Epithelial cell of esophagus (primary cell): ENCODE measurements at places on chromosomes 3 and 15.

- peak; percentile 59 for DNase-seq
These were observed 6.5 kb upstream of the TBC1D23 start for GRCh38 chr3:100254168-100254777.

GRCh38 chr3:30733209-30733608 lies 126.8 kb downstream of the TGFBR2 start:
- no peak for DNase-seq

GRCh38 chr3:195245531-195245951 lies 25.4 kb downstream of the XXYLT1 start:
- DNase-seq = no peak

- no peak for DNase-seq
These were observed 367.4 kb upstream of the WNT5A start for GRCh38 chr3:55854494-55854893.

- no peak for DNase-seq
These were observed 174.7 kb downstream of the SHOX2 start for GRCh38 chr3:157931517-157931916.

GRCh38 chr3:147554332-147554731 lies 145.2 kb downstream of the ZIC1 start:
- DNase-seq = no peak

DNA sequence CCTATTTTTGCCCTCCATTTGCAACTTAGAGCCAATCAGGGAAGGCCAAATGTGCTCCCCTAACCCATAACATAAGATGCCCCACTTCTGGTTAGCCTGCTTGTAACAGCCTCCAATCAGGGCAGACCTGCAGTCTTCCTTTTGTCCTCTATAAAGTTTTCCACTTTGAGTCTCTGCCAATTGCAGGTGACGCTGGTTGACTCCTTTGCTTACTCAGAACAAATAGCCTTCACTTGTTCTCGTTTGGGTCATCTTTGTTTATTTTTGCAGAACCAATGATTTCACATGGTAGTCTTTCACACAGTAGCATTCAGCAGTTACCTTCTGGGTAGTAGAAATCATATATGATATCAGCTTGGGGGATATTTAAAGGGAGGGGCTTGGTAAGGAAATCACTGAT lies 225.6 kb downstream of the MINAR1 start:
- no peak for DNase-seq

DNA sequence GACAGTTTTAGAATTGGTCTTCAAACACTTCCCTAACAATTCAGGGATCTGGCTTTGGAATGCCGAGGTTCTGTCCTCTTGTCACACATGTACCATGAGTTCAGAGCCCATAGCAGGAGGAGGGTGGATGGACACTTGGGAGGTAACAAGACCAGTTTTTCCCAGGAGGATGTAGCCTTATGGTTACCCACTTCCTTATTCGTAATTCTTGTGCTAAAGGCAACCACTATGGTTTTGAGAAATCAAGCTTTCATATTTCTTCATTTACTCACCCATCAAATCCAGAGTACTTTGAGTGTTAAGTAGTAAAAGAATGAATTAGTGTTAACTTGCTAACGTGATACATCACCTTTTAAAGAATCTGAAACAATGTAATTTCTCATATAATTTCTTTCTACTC lies 479.6 kb upstream of the ALCAM start:
- peak; percentile 17 for DNase-seq

GRCh38 chr3:34237946-34238345 lies 439.5 kb downstream of the PDCD6IP start:
- DNase-seq = no peak

DNA sequence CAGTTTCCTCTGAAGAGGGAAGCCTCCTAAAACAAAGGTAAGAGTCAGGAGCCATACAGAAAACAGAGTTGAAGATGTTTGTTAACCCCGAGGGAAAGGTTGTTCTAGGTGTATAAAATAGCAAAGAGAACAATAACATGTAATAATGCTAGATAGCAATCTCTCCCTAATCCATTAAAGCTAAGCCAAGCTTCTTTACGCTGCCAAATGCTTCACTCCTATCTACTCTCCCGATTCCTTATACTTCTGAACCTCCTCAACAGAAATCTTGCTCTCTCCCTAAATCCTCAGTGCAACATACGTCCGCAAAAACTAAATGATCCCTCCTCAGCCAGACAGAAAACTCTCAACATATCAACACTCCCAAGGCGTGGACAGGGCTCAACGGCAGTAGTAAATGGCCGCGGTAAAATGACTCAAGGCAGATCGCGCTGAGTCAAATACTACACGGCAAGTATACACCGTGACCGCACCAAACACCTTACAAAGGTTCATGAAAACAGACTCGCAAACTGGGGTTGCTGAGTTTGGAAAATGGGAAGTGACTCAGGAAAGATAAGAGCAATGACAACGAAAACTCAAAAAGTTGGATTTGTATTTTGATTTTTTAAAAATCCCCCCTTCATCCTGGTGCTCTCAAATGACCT lies 682 bp downstream of the CLDND1 start:
- DNase-seq = peak; percentile 87

GRCh38 chr15:76431971-76432370 lies 95.4 kb downstream of the ISL2 start:
- no peak for DNase-seq

DNA sequence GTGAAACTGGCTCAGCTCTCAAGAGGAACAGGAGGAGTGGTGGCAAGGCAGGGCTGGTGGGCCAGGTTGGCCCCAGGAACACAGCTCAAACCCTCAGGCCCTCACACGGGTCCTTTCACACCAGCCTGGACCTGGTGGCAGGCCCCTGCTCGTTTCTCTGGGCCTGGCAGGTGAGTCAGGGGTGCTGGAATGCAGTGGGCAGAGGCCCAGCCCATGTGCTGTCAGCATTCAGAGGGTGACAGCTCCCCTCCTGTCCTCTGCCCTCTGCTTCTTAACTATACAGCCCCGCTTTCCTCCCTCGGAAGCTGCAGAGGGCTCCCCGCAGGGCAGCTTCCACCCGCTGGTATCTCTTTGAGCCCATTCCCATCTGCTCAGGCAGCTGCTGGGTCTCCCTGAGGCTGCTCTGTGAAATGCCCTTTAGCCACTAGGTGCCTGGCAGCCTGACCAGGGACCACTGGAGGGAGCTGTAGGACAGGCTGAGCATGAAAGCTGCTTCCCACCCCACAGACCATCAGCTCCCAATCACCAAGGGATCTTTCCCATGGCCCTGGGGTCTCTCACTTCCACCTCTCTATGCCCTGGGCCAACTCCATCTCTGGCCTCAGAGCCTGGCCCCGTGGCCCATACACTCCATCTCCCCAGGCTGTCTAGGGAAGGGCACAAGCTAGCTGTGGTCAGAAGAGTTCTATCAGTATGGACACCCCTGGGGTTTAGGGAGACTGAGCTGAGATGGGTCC lies 24.8 kb downstream of the SHF start:
- peak; percentile 98 for DNase-seq

DNA sequence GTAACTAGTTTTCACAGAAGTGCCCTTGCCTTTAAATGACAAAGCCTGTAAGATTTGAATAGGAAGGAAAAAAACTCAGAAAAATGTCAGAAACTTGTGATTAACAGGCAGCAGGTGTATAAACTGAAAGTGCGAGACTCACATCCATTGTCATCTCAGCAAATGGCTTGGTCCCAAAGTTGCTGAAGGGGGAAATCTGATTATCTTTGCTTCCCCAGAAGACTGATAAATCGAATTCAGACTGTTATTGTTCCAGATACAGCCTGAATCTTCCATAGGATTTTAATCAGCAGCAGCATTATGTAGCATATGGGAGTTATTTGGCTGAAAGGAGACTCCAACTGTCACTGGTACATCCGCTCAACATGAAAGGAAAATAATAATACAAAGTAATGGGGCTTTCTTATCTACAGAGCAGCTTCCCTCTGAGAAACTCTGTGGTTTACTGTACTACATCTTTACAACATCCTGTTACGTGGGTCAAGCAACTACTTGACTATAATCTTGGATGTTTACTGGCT lies 550.4 kb upstream of the CCDC54 start:
- no peak for DNase-seq

DNA sequence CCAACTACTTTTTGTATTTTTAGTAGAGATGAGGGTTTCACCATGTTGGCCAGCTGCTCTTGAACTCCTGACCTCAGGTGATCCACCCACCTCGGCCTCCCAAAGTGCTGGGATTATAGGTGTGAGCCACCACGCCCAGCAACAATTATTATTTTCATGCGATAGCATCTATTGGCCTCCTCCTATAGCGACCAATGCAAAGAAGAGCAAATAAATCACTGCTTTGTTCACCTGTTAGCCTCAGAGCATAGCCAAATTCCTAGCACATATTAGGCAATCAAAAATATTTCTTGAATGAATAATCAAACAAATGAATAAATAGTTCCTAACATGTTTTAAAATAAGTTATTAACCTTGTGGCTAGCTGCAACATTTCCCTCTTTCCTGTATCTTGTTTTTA lies 36.8 kb upstream of the TNFSF10 start:
- DNase-seq = no peak

GRCh38 chr3:181886676-181887075 lies 175.0 kb downstream of the SOX2 start:
- peak; percentile 72 for DNase-seq

- peak; percentile 65 for DNase-seq
These were observed 60.1 kb downstream of the VGLL4 start for GRCh38 chr3:11583638-11584046.

DNA sequence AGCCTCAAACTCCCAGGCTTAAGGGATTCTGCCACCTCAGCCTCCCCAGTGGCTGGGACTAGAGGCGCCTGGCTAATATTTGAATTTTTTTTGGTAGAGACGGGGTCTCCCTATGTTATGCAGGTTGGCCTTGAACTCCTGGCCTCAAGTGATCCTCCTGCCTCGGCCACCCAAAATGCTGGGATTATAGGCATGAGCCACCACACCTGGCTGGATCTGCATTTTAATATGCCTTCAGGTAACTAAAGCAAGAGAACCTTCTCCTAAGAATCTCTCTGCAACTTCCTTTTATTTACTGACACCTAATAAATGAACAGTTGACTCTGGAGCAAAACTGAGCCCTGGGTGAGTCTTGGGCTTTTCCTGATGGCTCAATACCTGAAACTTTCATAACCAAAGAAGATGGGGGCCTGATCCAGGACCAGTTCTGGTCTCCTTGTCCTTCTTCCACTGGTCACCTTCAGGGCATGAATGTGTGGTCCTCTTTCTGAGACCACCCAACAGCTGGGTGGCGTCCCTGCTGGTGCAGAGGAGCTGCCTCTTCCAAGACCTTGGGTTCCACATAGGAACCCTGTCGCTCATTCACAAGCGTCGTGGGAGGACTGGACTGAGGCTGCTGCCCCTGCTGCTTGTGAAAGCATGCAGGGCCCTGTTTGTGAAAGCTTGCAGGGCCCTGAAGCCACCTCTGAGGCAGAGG lies 28.2 kb downstream of the CCR9 start:
- no peak for DNase-seq

DNA sequence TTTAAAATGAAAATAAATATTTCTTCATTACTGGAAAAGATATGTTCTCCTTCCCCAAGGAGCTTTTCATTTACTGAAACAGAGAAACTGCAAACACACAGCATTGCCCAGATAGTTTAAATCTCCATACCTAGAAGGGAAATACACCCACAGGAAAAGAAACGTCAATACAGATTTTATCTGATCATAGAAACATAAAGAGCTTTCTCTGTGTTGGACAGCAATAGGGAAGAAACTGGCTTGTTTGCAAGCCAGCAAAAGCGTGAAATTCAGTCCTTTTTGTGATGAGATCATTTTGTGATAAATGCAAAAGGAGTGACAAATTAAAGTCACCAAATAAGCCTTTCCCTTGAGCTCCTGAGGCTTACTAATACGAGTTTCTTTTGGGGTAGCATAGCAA lies 398.0 kb downstream of the TIGIT start:
- DNase-seq = no peak

DNA sequence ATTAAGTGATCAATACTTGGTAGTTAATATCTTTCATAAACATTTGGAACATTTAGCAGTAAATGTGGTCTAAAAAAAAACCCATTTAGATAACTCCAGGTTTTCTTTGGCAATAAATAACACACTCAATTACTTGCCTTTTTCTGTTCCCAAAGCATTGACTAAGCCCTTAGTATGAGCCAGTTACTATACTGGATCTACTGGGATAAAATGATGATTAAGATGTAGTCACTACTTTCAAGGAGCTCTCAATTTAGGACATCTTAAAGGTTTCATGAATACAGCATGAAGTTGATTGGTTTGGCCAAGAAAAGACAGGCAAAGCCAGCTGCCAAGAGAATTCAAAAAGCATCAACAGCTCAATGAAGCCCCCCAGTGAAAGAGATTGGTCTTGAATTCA lies 250.9 kb downstream of the EPHA3 start:
- DNase-seq = peak; percentile 66

DNA sequence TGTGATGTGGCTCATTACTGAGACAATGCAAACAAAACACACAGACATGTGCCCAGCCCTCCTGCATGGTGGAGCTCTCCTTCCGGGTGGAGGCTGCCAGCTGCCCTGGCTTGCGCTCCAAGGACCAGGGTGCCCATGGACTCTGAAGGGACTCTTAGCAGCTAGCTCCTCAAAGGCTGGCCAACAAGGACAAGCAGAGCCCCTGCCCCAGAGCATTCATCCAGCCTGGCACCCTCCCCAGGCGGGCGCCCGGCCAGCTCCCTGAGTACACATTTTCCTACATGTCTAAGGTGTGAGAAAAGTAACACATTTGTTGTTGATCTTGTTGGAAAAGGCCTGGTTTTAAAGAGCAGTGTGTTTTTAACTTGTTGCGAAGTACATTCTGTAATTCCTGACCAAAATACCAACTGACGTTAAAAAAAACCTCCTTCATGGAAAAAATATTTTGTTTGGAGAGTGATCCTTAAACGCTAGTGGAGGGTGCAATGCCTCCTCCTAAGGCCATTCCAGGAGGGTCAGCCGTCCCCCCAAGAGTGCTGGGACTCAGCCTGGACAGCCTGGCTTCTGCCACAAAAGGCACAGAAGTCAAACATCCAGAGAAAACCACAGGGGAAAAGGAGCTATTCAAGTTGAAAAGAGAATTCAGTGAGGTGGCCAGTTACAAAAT lies 86.9 kb downstream of the KLF15 start:
- DNase-seq = peak; percentile 24

DNA sequence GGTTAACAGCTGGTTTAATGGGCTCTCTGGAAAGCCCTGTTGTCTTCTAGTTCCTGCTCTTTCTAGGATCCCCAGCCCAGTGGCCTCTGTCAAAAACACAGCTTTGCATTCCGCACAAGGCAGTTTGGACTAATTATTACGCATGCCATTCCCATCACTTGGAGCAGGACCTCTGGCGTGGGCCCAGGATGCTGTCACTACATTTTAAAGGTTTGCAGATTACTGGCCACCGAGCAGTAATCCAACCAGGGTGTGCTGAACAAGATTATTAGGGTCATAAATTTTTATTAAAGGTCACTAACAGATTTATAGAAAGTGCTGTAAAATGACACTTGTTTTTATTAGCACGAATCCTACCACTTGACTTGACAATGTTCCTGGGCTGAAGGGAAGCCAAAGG lies 143.6 kb upstream of the SLC6A11 start:
- DNase-seq = no peak

- no peak for DNase-seq
These were observed 241.9 kb downstream of the NTRK3 start for GRCh38 chr15:88014454-88015160.

GRCh38 chr15:25445412-25445811 lies 6.6 kb upstream of the UBE3A start:
- DNase-seq = no peak
